ENCODE measurements at places on chromosomes 16 and 17.

- DNase-seq: no peak
These were observed 4.4 kb downstream of the DLG4 start for GRCh38 chr17:7215136-7215638.

- DNase-seq: no peak
These were observed 9.8 kb upstream of the PLK1 start for GRCh38 chr16:23668873-23669272.

DNA sequence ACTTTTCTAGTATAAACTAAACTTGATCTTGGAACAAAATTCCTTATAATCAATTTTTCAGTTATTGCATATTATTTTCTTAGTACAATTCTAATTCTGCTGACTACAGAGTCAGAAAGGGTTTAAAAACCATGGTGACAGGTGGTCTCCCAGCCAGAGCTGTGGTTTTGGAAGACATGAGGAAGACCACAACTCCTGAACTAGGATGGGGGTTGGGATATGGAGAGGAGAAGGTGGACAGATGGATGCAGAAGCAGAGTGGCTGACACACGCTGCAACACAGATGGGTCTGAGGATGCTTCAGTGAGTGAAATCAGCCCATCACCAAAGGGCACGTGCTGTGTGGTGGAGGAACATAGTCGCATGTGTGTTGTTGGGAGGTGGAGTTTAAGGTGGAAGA is 187.7 kb downstream of the LGALS9B start:
- no peak for DNase-seq

- DNase-seq: no peak
These were observed 703.7 kb upstream of the SOX9 start for GRCh38 chr17:71417142-71417541.

GRCh38 chr17:75922963-75923874 is 17.6 kb downstream of the FBF1 start:
- DNase-seq: no peak

DNA sequence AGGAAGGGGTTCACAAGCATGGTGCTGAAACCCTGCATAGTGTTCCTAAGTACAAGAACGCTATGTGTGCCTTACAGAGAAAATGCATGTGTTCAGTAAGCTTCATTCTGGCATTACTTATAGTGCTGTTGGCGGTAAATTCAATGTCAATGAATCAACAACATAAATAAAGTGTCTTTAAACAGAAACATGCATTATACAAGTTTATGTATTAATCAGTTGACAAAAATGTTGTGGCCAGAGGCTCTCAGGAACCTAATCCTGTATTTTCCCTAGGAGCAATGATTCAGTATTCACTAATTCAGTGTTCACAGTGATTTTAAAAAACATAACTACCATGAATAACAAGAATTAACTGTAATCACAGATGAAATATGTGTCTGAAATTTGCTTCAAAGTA is 47.1 kb upstream of the MYOCD start:
- no peak for DNase-seq

DNA sequence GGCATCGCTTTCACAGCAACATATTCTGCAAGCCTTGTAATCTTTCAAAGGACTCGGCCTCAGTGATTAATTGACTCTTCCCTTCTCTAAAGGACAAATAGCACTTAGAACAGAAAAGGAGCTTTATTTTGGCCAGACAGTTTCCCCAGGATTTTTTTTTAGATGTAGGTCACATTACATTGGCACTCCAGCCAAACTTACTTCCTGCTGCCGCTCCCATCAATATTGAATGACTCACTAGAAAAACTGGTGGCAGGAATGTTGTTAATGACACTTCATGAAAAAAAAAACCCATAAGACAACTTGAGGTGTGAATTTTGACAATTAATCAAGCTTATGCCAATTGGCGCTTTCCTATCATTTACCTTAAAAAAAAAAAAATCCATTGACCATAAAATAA is 432.6 kb downstream of the TOX3 start:
- no peak for DNase-seq

DNA sequence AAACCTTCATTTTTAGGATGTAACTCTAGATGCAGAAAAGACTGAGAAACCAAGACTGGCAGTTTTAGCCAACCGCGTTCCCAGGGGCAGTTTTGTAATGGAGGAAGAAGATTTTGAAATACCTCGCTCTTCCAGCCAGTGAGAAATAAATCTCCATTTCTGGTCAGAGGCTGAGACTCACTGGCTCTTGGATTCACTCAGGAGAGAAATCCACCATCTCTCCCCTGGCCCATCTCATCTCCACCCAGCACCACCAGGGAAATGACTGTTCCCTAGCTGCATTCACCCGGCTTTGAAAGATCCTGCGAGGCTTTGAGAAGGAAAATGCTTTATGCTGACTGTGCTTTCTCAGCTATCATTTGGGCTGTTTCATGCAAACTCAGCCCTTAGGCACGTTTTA is 185.2 kb downstream of the SOX9 start:
- no peak for DNase-seq

DNA sequence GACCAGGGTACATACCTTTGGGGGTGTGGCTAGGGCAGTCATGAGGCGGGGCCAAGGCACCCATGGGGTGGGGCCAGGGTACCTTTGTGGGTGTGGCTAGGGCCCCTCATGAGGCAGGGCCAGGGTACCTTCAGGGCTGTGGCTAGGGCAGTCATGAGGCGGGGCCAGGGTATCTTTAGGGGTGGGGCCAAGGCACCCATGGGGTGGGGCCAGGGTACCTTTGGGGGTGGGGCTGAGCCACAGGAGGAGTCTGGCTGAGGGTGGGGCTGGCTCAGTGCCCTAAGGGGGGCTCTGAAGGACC is 3.5 kb downstream of the GNG13 start:
- DNase-seq: no peak

GRCh38 chr16:12228602-12229499 is 252.3 kb downstream of the SNX29 start:
- no peak for DNase-seq

DNA sequence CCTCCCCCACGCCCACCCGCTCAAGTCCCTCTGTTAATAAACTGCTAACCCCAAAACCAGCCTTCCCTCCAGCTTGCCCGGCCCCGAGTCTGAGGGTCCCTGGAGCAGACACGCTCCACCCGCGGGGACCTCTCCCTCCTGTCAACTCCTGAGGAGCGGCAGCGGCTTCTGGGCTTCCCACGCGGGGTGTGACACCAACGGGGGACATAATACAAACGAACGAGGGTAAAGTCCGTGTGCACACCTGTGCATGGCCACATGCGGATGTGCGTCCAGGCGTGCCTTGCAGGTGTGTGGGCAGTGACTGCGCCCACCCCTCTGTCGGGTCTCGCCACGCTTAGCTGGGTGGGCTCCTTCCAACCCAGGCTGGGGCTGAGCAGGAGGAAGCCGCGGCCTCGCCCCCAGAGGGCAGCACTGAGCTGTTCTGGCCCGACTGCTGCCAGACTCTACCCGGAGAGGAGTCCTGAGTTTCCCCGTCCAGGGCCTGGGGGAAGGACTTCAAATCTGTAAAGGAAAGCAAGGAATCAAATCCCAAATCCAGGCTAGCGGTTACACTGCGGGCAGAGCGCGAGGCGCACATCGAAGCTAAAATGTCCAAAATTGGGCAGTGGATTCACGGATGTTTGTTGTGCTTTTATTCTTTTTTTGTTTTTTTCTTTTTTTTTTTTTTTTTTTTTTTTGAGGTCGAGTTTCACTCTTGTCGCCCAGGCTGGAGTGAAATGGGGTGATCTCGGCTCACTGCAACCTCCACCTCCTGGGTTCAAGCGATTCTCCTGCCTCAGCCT is 24.2 kb upstream of the KRT17 start:
- DNase-seq: peak; percentile 84

- peak; percentile 47 for DNase-seq
These were observed 28.8 kb downstream of the GINS2 start for GRCh38 chr16:85659805-85660511.

DNA sequence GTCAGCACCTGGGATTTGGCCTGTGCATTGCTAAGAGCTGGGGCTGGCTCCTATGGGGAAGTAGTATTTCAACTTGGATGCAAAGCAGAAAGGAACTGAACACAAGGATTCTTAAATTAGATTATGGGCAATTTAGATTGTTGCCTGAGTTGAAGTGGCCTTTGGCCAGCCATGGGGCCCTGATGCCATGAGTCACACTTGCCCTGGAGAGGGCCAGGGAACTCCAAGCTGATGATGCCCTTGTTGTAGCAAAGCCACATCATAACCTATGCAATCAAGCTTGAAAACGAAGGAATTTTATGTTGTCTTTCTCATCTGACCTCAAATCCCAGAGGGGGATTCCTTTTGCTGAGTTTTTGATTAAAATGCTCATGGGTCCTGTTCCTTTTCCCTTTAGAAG is 3.9 kb upstream of the SPATA32 start:
- DNase-seq: no peak

- no peak for DNase-seq
These were observed 26.8 kb downstream of the TRPV2 start for GRCh38 chr17:16442141-16442540.

- DNase-seq: peak; percentile 43
These were observed 60.4 kb downstream of the BAIAP2 start for GRCh38 chr17:81095383-81095762.

DNA sequence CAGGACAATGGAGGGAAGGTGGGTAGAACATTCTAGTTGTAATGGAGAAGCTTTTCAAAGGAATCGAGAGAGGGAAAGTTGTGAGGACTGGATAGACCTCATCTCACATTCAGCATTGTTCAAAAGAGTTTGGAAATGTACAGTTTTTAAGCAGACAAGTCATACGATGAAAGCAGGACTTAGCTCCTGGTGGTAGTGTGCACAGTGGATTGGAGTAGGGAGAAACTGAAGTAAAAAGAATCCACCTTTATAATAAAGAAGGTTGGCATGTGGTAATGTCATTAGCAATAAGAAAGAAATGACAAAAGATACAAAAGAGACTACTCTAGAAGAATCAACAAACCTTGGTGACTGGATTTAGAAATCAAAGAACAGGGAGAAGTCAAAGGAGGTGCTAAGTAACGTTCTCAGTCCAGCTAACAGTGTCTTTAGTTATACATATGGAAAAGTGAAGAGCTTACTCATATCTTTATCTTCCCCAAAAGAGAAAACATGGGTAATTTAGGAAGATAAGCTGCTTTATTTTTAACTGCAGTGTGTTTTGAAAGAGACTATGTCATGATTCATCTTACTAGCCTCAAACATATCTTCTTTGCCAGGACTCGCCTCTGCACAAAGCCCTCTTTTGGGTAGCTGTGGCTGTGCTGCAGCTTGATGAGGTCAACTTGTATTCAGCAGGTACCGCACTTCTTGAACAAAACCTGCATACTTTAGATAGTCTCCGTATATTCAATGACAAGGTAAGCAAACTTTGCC is 18.7 kb upstream of the EVI2A start:
- DNase-seq: no peak

- DNase-seq: no peak
These were observed 9.3 kb upstream of the PRR14 start for GRCh38 chr16:30641378-30641982.

DNA sequence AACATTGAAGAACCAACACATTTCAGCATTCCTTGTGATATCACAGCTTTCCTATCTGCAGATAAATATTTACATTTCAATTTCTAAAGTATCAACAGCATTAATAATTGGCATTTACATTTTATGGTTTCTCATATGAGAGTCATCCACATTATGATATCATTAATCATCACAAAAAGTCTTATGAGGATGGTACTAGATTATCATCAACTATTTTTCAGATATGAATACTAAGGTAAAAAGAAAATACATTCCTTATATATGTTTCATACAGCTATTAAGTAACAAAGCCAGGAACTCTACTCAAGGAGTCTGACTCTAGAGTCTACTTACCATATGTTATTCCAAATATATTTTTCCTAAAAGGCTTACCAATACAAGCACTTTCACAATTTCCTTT is 40.7 kb downstream of the ABCA5 start:
- DNase-seq: no peak

- no peak for DNase-seq
These were observed 21.1 kb downstream of the RAB40B start for GRCh38 chr17:82677353-82677925.

DNA sequence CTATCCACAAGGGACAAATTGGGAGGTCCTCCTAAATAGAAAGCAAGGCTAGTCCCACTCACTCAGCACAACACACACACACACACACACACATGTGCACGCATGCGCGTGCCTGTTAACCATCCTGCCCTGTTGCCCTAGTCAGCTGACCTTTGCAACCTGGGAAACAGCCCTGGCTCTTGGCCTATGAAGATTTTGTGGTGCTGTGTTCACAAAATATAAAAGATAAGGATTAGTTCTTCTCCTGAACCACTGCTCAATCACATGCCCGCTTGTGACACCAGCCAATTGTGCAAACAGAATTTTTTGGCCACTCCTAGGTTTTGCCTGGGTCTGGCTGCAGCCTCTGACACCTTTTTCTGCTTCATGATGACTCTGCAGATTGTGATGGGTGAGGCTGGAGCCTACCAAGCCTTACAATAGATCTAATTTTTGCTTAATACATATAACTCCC is 3.3 kb upstream of the CES1 start:
- DNase-seq: no peak
